Head of caudate nucleus (tissue), 42 donors: ENCODE measurements at places on chromosomes 11 and 22.

DNA sequence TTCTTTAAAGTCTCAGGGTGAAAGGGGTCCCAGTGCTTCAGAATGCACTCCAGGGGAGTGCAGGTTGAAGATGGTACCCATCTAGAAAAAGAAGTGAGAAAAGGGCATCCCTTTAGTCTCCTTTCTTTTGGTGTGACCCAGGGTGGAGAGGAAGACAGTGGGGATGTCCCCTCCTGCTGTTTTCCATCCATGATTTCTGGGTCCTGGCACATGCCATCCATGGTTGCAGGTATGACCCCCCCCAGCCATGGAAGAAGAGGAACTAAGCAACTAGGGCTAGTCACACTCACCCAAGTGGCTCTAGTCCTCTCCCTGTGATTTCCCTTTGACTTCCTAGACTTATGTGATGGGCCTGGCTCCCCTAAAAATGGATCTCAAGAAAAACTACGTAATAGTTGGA lies 15.9 kb upstream of the EI24 start:
- DNase-seq = no peak

- DNase-seq = no peak
These were observed 50.8 kb downstream of the SCN3B start for GRCh38 chr11:123603666-123604065.

DNA sequence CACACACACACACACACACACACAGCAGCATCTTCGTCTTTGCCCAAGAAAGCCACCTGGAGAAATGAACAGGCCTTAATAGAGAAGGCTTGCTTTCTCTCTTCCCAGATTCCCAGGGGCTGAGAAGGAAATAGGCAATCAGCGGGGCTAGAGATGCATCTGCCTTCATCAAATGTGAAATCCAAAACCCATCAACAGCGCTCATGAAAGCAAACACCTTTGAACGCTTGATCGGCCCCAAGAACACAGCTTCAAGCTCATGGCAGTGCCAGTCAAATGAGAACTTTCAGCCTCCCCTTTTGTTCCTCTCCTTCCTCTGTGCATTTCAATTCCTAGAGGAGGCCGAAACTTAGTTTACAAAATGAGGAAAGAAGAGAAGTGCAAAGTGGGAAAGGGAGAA lies 122.7 kb downstream of the EFCAB6 start:
- DNase-seq = no peak

GRCh38 chr11:119592642-119593041 lies 136.4 kb downstream of the NECTIN1 start:
- peak; percentile 51 for DNase-seq

- no peak for DNase-seq
These were observed 70.7 kb upstream of the CCDC179 start for GRCh38 chr11:22930816-22931594.

DNA sequence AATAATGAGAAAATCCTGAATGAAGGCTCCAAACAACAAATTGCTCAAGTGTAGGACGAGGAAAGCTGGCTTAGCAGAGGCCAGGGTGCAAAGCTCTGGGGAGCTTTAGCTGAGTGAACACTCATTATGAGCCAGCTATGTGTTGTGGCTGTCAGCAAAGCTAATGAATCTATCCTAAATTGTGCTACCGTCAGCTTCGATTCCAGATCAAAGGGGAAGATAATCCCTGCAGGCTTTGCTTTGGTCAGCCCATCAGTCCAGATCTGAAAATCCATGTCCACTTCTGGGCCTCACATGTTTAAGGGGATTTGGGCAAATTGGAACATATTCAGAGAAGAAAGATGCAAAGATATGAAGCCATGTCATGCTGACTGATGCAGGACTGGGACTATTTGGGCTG lies 180.9 kb upstream of the ZBED5 start:
- no peak for DNase-seq

- DNase-seq = no peak
These were observed 26.2 kb upstream of the PRODH start for GRCh38 chr22:18962308-18962635.

DNA sequence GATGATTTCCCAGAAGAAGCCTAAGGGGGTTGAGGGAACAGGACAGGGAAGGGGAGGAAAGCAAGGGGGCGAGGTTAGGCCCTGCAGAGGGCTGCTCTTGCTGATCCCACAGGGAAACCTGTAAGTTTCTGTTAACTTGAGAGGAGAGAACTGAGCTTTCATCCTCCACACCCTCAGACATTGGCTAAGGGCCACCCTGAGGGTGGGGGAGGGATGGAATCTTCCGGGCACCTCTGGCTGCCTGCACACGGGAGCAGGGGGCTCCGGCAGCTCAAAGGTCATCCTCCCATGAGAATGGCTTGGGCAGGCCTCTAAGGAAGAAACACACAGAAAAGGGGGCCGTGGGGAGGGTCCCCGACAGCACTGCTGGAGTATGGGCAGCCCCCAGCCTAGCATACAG lies 108.1 kb downstream of the TSPAN18 start:
- DNase-seq = no peak

GRCh38 chr22:30167734-30168133 lies 78.8 kb downstream of the LIF start:
- DNase-seq = no peak

DNA sequence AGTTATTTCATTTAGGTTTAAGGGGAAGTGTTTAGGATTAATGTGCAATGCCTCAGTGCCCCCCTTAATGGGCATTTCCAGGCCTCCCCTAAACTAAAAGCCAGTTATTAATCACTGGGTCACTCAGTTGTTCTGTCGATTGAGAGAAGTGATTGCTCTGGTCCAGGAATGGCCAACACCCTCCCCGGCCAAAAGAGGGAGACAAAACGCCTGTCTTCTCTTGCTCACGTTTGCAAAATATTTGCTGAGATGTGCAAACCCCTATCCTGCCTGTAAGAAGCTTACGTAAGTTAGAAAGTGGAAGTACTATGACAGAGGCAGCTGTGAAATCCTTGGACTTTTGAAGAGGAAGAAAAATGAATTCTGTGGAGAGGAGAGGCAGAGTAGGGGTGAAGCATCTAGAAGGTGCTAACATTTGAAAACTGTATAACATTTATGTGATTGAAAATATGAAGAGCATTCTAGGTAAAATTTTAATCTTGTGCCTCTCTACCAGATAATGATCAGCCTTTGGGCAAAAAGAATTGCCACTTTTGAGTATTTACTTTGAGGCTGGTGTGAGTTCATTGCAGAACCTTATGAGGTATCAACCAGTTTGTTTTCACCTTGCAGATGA lies 37.7 kb downstream of the NTM start:
- DNase-seq = peak; percentile 41

DNA sequence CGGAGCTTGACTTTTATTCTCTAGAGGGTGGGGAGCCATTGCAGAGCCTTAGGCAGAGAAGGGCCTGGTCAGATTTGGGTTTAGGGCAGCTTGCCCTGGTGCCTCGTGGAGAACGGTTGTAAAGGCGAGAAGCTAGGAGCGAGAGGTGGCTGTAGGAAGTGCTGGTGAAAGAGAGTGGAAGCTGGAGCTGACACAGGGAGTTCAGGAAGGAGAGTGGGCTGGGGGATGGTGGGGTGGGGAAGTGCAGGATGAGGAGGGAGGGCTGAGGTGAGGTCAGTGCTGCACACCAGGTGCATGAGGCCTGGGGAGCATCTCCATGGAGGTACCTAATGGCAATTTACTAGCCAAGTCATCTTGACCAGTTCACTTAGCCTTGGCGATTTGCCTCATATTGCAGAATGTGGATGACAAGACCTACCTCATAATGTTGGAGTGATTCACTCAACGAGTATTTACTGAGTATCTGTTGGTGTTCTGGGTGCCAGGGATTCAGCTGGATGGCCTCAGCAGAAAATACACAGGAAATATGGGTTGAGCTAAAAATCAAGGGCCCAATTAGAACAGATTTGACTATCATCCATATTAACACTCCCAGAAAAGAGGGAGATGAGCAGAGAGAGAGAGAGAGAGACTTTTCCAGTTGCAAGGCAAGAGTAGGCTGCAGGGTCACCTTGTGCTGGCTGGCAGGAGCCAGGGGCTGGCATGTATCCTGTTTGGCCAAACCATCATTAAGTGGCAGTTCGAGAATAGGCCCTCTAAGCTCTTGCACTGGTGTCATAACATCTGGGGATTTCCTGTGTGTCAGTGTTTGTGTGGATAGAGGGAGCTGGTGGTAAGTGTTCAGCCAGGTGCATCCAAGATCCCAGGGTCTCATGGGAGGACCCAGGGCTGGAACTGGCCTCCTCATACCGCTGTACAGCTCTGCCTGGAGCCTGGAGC lies 44.4 kb upstream of the CLDN5 start:
- no peak for DNase-seq

GRCh38 chr11:7533199-7534041 lies 19.6 kb downstream of the PPFIBP2 start:
- DNase-seq = no peak

GRCh38 chr11:17750013-17750800 lies 15.6 kb downstream of the KCNC1 start:
- no peak for DNase-seq

DNA sequence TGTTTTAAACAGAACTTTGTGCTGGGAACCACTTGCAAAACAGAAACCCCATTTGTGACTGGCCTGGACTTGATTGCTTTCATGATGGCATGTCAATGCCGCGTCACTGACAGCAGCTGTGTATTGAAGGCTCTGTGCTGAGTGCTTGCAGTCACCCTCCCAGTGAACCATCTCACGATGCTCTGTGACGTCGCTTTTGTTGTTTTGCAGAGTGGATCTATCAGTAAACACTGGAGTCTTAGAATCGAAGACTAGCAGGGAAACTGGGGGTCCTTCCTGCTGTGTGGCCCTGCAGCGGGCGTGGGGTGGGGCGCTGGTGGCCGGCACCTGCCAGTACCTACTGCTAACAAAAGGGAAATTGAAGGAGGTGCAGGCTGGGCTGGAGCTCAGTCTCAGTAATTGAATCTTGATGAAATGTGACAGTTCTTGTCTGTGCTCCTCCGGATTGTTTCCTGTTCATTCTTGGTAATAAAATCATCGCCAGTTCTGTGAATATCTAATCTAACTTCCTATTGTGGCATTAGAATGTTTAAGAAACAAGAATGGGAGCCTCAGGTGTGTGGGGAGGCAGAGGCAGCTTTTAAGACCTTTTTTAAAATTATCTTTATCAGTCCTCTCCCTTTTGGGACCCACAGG lies 50.5 kb upstream of the PARVG start:
- no peak for DNase-seq

- DNase-seq = no peak
These were observed 230.7 kb downstream of the FAT3 start for GRCh38 chr11:92455210-92455790.

DNA sequence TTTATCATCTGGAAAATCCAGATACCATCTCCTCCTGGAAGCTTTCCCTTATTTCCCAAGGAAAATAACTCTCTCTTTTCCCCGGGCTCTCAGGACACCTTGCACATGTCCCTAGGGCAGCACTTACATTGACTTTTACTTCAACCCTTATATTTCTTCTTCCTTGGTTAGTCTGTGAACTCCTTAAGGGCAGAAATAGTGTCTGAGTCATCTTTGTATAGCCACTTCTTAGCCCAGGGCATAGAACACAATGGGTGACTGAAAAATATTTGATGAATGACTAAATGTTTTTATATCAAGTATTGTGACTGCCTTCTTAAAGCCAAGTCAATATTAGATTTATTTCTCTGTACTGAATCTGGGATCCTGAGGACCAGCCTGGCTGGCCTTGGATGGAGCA lies 45.4 kb upstream of the MYOD1 start:
- no peak for DNase-seq

GRCh38 chr11:77471558-77472193 lies 2.2 kb downstream of the PAK1 start:
- DNase-seq = peak; percentile 36

DNA sequence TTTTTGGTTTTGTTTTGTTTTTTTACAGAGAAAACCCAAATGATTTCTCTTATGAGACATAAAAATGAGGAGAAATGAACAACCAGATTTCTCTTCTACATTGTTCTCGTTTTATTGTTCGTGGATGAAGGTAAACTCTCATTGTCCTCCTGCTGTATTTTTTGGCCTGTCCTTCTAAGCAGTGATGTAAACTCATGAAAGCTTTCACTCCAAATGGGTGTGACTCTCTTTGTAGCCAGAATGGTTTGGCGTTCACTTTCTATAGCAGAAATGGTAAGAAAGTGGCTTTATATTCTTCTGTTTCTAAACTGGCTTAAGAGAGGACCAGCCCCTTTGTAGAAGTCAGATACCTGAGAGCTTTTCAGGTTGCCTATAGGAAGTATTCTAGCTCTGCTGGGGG lies 15.5 kb upstream of the BMAL1 start:
- DNase-seq = no peak

DNA sequence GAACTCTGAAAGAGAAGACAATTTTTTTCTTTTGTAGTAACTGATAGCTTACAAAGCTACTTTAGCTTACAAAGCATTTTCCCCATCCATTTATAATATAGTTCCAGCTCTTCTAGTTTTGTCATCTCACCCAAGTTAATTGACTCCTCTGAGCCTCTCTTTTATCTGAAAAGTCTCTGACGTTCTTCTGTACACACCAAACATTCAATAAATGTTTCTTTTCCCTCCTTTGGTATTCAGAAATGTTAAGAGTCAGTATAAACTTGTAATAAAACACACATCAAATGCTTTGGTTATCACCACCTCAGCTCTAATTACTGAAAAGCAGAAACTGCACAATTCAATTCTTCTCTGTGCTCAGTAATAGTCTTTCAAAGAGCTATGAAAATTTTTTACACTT lies 5.9 kb downstream of the CCDC90B start:
- no peak for DNase-seq

GRCh38 chr11:59755701-59756557 lies 753 bp downstream of the STX3 start:
- DNase-seq = peak; percentile 59

DNA sequence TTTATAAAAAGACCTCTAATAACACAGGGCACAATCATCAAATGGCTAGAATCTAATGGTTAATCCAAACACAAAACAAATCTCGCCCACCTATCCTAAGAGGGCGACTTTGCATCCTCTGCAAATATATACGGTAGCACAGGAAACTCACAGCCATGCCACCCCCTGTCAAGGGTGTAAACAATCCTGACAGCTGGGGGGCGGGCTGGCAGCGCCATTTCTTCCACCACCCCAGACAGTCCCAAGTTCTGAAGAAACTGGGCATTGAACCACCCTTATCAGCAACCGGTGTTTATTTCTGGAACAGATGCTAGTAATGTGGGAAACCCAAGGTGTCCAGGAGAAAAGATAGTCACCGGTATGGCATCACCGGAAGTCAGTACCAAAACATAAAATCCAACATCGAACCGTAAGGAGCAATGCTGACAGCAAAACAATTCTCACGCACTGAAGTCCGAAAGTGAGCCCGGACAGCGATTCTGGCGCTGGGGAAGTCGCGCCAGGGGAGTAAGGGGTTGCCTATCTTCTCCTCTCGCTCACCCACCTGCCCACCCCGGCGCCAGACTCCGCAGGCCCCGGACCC lies 825 bp downstream of the FBXO3 start:
- DNase-seq = peak; percentile 50

- peak; percentile 35 for DNase-seq
These were observed 766 bp downstream of the APOL2 start for GRCh38 chr22:36238373-36239149.

DNA sequence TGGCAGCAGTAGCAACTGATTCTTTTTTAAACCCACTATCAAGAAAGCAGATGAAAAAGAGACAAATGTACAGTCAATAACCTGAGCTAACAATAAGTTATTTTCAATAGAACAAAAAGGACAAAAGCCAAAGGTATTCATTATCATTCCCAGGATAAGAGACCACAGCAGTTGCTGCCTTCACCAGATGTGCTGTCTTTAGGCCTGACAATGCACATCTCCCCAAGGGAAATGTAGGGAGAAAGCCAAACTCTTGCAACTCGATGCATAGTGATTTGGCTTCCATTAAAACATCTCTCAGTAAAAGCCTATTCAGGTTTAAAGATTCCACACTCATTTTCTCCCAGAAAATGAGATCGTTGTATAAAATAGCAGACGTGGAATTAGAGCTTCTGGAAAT lies 210.7 kb downstream of the METTL15 start:
- DNase-seq = no peak

GRCh38 chr11:85483861-85484260 lies 143.3 kb downstream of the DLG2 start:
- DNase-seq = no peak
